ENCODE measurements at places on chromosomes 5 and 9. TPM values are rescaled to one million over a fixed set of nuclear protein-coding genes. Genes with fewer than 3 reads are reported as not detected.

Gene NUTM2F
- not detected for total RNA-seq

Gene FOXI1
- total RNA-seq, result not detected

Gene PCDHGA6
- total RNA-seq, result 0.05 TPM

Gene SOX30
- 0.93 TPM for total RNA-seq

Gene IFT74
- total RNA-seq, result 10.9 TPM

Gene WDR38
- not detected for total RNA-seq

GRCh38 chr5:157469687-157470086, 9.7 kb downstream of the NIPAL4 start:
- no peaks in the 10 kb centered on the region for H3K27me3 ChIP-seq
- DNase-seq, result no peak
- H3K36me3 ChIP-seq, result peaks cover 16% of the 10 kb centered on the region
- no peak overlapping the region for H3K4me3 ChIP-seq
- no peak overlapping the region for H3K27ac ChIP-seq
- H3K4me1 ChIP-seq, result peaks cover 11% of the 10 kb centered on the region

DNA sequence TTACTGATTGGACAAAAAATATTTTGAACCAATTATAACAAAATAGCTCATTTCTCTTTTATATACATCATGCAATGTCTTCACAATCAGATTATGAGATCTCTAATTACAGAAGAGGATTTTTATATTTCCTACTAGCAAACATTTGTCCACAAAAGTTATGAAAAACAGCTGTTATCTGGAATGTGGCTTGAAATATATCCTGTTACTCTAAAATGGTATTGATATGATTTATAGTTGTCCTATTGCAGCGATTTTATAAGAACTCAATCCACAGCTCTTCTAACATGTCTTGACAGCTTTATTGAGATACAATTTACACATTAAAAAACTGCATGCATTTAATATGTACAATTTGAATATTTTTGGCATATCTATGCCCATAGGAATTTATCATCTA, 779.9 kb upstream of the ACO1 start:
- no peaks in the 10 kb centered on the region for H3K27me3 ChIP-seq
- H3K4me1 ChIP-seq, result no peaks in the 10 kb centered on the region
- H3K4me3 ChIP-seq, result no peak overlapping the region
- H3K27ac ChIP-seq, result no peak overlapping the region
- no peak for DNase-seq
- H3K36me3 ChIP-seq, result no peaks in the 10 kb centered on the region

- H3K4me3 ChIP-seq, result no peak overlapping the region
- peak; percentile 63 for DNase-seq
- no peaks in the 10 kb centered on the region for H3K36me3 ChIP-seq
- peaks cover 10% of the 10 kb centered on the region for H3K4me1 ChIP-seq
Measured at GRCh38 chr9:93826209-93826608, 128.9 kb downstream of the BARX1 start.

DNA sequence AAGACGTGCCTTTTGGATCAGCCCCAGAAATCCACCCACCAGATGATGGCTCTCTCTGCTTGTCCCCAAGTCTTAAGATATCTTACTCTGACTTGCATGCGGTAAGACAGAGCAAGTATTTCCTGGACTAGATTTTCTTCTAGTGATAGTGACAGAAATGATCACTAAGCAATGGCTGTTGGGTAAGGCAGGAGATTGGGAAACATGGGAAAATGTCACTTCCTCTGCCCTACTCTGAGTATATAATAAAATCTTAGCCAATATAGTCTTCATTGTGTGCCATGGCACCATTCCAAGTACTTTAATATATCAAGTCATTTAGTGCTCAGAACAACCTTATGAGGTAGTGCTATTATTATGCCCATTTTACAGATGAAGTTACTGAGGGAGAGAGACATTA, 31.0 kb upstream of the GNA14 start:
- no peak for DNase-seq
- H3K27me3 ChIP-seq, result peaks cover 2% of the 10 kb centered on the region
- no peak overlapping the region for H3K27ac ChIP-seq

Measured in activated CD4-positive, alpha-beta memory T cell treated with anti-CD3 and anti-CD28 coated beads for 36 hours (primary cell).